Breast epithelium (tissue), 4 donors: ENCODE measurements at places on chromosomes 3 and 15. TPM values are rescaled to one million over a fixed set of nuclear protein-coding genes. Genes with fewer than 3 reads are reported as not detected.

CCR8 gene
- not detected for total RNA-seq

GRCh38 chr3:126136428-126137220 is 43.8 kb downstream of the ALDH1L1 start:
- DNase-seq: no peak

NGLY1 gene
- total RNA-seq: 41.0 TPM

UBL7 gene
- 39.0 TPM for total RNA-seq

WNT7A gene
- total RNA-seq: not detected

DNA sequence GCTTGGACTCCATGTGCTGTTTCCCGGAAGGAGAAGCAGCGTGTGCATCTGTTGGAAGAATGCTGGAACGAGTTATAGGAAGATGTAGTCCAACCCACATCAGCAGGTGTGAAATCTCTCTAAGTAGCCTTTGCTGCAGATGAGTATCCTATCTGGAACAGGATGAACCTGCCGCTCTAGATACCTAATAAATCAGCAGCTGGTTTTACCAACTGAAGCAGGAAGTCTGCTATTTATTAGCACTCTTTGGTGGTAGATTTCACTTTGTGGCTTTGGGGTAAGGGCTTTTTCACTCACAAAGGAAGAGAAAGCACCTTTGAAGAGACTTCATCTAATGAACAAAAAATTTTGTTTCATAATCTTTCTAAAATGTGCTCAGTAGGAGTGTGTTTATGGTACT is 66.4 kb downstream of the DCUN1D1 start:
- no peak for DNase-seq

DNA sequence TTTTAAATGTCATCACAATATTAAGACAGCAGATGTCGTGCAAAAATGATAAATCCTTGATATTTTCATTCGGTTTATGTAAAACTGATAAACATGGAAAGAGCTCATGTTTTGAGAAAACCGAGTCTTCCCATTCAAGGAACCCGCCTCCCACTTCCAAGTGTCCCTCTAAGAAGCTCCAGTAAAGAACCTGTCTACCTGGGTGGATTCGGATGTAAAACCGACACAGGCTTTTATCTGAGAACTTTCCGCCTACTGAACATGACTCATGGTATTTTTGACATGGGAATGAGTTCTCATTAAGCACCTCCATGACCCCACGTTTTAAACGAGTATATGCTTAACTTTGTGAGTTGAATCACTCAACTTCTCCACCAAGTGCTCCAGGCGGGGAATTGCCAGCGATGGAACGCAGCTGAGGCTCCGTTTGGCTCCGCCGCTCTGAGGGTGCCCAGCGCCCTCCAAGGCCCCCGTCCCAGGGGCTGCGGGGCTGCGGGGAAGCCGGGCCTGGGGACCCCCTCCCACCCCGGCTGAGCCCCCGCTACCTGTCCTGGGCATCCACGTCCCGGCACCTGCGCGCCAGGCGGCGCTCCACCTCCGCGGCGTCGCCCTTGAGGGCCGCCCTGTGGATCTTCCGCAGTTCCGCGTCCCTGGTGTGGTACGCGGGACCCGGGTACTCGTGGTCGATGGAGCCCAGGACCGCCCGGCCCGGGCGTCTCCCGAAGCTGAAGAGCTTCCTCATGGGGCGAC is 119.9 kb downstream of the LMLN start:
- DNase-seq: no peak
